ENCODE measurements at places on chromosomes 4 and X. TPM values are rescaled to one million over a fixed set of nuclear protein-coding genes. Genes with fewer than 3 reads are reported as not detected.

HMGB2 gene
- total RNA-seq = 646 TPM

FATE1 gene
- not detected for total RNA-seq

SPANXN3 gene
- total RNA-seq = not detected

BEND2 gene
- total RNA-seq = not detected

ZBTB49 gene
- total RNA-seq = 8.1 TPM

FRMPD3 gene
- not detected for total RNA-seq

PAGE5 gene
- total RNA-seq = 0.47 TPM

SSX3 gene
- not detected for total RNA-seq

CXCL11 gene
- total RNA-seq = 0.40 TPM

GRCh38 chrX:152861116-152861515 is 30.3 kb downstream of the NSDHL start:
- H3K4me3 ChIP-seq = no peak overlapping the region
- H3K4me1 ChIP-seq = no peaks in the 10 kb centered on the region
- no peak overlapping the region for H3K27ac ChIP-seq
- H3K27me3 ChIP-seq = no peaks in the 10 kb centered on the region
- H3K36me3 ChIP-seq = peaks cover 4% of the 10 kb centered on the region

DNA sequence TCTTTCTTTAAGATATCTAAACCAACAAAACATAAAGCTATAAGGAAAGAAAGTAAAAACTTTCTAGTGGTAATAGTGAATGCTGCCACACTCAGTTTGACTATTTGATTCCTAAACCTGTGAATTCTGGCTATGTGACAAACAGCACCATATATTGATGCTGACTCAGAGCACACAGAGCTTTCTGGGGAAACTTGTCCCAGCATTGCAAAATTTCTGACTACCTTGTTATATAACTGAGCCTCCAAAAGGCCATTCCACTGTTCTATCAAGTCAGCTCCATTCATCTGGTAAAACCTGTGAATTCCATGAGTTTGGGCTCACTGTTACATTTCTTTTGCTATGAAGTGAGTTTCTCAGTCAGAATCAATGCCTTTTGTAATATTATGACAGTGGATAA is 1229.7 kb downstream of the PCDH18 start:
- no peaks in the 10 kb centered on the region for H3K36me3 ChIP-seq
- DNase-seq = no peak
- H3K4me1 ChIP-seq = no peaks in the 10 kb centered on the region

DNA sequence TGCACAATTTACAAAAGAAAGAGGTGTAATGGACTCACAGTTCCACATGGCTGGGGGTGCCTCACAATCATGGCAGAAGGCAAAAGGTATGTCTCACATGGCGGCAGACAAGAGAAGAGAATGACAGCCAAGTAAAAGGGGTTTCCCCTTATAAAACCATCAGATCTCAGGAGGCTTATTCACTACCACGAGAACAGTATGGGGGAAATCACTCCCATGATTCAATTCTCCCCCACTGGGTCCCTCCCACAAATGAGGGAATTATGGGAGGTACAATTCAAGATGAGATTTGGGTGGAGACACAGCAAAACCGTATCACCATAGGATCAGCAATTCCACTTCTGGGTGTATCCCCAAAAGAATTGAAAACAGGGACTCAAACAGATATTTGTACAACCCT is 97.5 kb upstream of the STX18 start:
- H3K4me3 ChIP-seq = no peak overlapping the region
- H3K36me3 ChIP-seq = peaks cover 3% of the 10 kb centered on the region
- peaks cover 20% of the 10 kb centered on the region for H3K4me1 ChIP-seq
- no peak for DNase-seq
- H3K27ac ChIP-seq = no peak overlapping the region

GRCh38 chr4:16606691-16607090 is 291.8 kb downstream of the LDB2 start:
- H3K27me3 ChIP-seq = no peaks in the 10 kb centered on the region
- H3K4me3 ChIP-seq = no peak overlapping the region
- no peaks in the 10 kb centered on the region for H3K36me3 ChIP-seq
- DNase-seq = no peak
- H3K4me1 ChIP-seq = no peaks in the 10 kb centered on the region

DNA sequence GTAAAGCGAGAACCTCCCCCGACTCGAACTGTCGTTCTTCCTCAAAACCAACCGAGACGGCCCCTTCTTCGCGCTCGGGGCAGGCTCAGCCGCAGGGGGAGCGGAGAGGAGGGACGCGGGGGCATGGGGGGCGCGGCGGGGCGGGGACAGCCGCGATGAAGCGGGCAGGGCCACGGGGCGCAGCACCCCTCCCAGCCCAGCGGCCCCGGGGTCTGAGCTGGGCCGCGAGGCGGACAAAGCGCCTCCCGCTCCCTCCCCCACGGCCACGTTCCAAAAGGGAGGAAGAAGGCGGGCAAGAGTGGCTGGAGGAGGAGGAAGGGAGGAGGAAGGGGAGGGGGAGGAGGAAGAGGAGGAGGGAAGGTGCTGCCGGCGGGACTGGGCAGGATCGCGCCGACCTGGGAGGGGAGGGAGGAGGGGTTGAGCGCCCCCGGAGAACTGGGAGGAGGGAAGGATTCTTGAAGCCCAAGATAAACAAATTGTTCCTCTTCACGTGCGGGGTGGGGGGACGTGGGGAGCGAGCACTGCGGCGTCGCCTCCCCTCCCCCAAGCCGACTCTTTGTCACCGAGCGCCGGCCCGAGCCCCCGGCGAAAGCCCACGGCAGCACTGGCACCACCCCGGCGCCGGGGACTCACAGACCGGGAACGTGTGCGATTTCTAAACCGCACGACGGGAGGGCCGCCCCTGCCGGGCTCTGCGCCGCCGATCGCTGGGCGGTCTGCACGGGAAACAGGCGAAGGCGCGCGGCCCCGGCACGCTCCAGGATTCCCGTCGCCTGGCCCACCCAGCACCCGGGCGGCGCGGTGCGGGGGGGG is 2.9 kb downstream of the MAML3 start:
- DNase-seq = peak; percentile 84
- peak overlapping the region; percentile 88 for H3K4me3 ChIP-seq
- H3K27ac ChIP-seq = peak overlapping the region; percentile 82
- H3K36me3 ChIP-seq = no peaks in the 10 kb centered on the region
- peaks cover 30% of the 10 kb centered on the region for H3K4me1 ChIP-seq

DNA sequence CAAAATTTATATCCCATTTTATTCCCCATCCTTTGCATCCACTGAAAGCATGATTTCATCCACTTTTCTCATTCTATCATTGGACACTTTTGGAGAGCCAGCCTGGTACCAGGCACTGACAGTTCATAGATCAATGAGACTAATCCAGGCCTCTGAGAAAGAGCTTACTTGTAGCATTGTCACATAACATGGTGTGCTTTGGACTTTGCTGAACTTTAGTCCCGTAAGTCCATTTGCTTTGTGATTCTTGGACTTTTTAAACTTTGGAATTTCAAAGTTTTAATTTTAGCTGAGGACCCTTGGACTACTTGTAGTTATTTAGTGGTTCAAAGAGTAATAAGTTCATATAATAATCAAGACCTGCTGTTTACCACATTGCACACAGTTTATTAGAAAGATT is 11.5 kb downstream of the LIAS start:
- H3K4me3 ChIP-seq = no peak overlapping the region
- H3K36me3 ChIP-seq = peaks cover 20% of the 10 kb centered on the region
- H3K27me3 ChIP-seq = no peaks in the 10 kb centered on the region
- H3K4me1 ChIP-seq = peaks cover 8% of the 10 kb centered on the region
- DNase-seq = no peak
- no peak overlapping the region for H3K27ac ChIP-seq

- peaks cover 5% of the 10 kb centered on the region for H3K27me3 ChIP-seq
- peaks cover 19% of the 10 kb centered on the region for H3K4me1 ChIP-seq
- no peaks in the 10 kb centered on the region for H3K36me3 ChIP-seq
- no peak overlapping the region for H3K4me3 ChIP-seq
- no peak overlapping the region for H3K27ac ChIP-seq
These were observed 27.8 kb upstream of the SLC2A9 start for GRCh38 chr4:10048941-10049697.

DNA sequence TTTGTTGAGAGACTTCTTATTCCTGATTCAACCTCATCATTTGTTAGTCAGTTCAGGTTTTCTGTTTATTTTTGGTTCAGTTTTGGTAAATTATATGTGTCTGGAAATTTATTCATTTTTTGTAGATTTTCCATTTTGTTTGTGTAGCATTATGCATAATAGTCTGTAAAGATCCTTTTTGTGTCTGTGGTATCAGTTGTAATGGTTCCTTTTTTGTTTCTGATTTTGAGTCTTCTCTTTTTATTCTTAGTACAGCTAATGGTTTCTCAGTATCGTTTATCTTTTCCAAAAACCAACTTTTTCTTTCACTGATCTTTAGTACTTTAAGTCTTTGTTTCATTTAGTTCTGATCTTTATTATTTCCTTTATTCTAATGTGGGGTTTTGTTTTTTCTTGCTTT is 61.4 kb downstream of the NWD2 start:
- no peak overlapping the region for H3K4me3 ChIP-seq
- DNase-seq = no peak
- H3K36me3 ChIP-seq = no peaks in the 10 kb centered on the region
- peaks cover 2% of the 10 kb centered on the region for H3K27me3 ChIP-seq
- H3K27ac ChIP-seq = no peak overlapping the region

- H3K27me3 ChIP-seq = no peaks in the 10 kb centered on the region
- no peak for DNase-seq
- peaks cover 59% of the 10 kb centered on the region for H3K4me1 ChIP-seq
- H3K27ac ChIP-seq = no peak overlapping the region
- peaks cover 23% of the 10 kb centered on the region for H3K36me3 ChIP-seq
- no peak overlapping the region for H3K4me3 ChIP-seq
These were observed 31.4 kb downstream of the VSIG4 start for GRCh38 chrX:66008328-66008970.

- H3K27me3 ChIP-seq = no peaks in the 10 kb centered on the region
- H3K4me3 ChIP-seq = no peak overlapping the region
- no peaks in the 10 kb centered on the region for H3K4me1 ChIP-seq
- no peaks in the 10 kb centered on the region for H3K36me3 ChIP-seq
- no peak for DNase-seq
These were observed 363.4 kb upstream of the BOD1L1 start for GRCh38 chr4:13990596-13991589.

GRCh38 chr4:41217020-41217333 is 2.6 kb upstream of the APBB2 start:
- H3K27me3 ChIP-seq = peaks cover 63% of the 10 kb centered on the region
- peak overlapping the region; percentile 65 for H3K4me3 ChIP-seq

DNA sequence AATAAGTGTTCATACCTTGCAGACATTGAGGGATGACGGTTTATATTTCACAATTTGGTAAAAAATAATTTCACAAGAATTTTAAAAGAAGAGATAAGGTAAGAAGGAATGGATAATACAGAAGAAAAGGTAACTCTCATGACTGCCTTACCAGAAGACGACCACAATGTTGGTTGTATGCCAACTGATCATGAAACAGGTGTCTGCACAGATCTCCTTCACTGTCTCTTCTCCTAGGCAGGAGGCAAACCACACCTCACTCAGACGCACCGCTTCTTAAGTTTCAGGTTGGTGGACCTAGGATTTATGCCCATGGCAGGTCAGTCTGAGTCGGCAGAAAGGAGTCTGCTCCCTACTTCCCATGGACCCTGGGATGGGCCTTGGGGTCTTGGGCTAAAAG is 177.2 kb downstream of the VSIG4 start:
- no peak overlapping the region for H3K27ac ChIP-seq
- H3K4me3 ChIP-seq = no peak overlapping the region
- H3K36me3 ChIP-seq = peaks cover 3% of the 10 kb centered on the region
- H3K27me3 ChIP-seq = no peaks in the 10 kb centered on the region

GRCh38 chr4:57233386-57233785 is 123.2 kb upstream of the IGFBP7 start:
- no peaks in the 10 kb centered on the region for H3K36me3 ChIP-seq
- no peaks in the 10 kb centered on the region for H3K27me3 ChIP-seq
- no peak for DNase-seq
- no peaks in the 10 kb centered on the region for H3K4me1 ChIP-seq
- H3K4me3 ChIP-seq = no peak overlapping the region

DNA sequence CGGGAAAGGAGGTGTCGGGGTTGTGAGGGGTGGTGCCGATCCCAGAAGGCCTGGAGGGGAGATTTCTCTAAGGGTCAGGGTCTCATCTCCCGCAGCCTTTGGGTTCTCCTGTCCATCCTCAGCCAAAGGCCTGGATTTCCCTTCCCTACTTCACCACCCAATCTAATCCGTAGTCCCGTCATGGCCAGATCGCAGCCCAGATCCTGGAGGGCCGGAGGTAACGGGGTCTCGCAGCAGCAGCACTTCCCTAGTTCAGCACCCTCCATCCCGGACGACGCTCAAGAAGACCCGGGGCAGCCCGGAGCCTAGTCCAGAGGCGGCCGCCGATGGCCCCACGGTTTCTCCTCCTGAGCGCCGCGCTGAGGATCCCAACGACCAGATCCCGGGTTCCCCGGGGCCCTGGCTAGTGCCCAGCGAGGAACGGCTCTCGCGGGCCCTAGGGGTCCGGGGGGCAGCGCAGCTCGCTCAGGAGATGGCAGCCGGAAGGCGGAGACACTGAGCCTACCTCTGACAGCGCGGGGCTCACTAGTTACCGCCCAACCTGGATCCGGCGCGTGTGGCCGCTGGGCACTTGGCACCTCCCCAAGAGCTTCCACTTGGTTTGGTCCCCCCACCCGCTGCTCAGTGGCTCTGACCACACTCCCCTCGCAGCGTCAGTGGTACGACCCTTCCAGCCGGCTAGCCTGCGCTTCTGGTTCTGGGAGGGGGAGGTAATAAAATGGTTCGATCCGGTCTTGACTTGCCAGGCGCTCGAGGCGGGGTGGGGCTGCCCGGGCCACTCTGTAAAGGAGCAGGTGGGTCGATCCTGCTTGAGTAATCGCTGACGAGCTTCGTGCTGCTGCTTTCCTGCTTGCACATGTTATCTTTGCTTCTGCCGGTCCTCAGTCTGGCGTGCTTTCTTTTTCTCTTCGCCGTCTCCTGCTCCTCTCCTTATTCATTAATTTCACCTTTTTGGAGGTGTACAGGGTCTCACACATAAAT is 3.6 kb downstream of the MAGIX start:
- H3K4me1 ChIP-seq = peaks cover 38% of the 10 kb centered on the region
- H3K4me3 ChIP-seq = peak overlapping the region; percentile 81
- H3K36me3 ChIP-seq = no peaks in the 10 kb centered on the region
- no peaks in the 10 kb centered on the region for H3K27me3 ChIP-seq
- H3K27ac ChIP-seq = peak overlapping the region; percentile 96

GRCh38 chr4:82903737-82904136 is 3.2 kb downstream of the THAP9 start:
- H3K27me3 ChIP-seq = peaks cover 13% of the 10 kb centered on the region
- peak overlapping the region; percentile 17 for H3K27ac ChIP-seq
- no peak overlapping the region for H3K4me3 ChIP-seq
- DNase-seq = no peak
- H3K36me3 ChIP-seq = peaks cover 13% of the 10 kb centered on the region

- H3K4me1 ChIP-seq = no peaks in the 10 kb centered on the region
- no peak overlapping the region for H3K4me3 ChIP-seq
- no peak overlapping the region for H3K27ac ChIP-seq
- peaks cover 2% of the 10 kb centered on the region for H3K36me3 ChIP-seq
- no peak for DNase-seq
These were observed 83.5 kb upstream of the SPIN4 start for GRCh38 chrX:63434665-63435064.

Measured in activated CD8-positive, alpha-beta memory T cell treated with anti-CD3 and anti-CD28 coated beads, Interleukin-2, amount 10 ng/mL, durations not matched to agents 7 days and 5 days (primary cell).